Endothelial cell (in vitro differentiated cells): ENCODE measurements at places on chromosomes 6 and 20.

DNA sequence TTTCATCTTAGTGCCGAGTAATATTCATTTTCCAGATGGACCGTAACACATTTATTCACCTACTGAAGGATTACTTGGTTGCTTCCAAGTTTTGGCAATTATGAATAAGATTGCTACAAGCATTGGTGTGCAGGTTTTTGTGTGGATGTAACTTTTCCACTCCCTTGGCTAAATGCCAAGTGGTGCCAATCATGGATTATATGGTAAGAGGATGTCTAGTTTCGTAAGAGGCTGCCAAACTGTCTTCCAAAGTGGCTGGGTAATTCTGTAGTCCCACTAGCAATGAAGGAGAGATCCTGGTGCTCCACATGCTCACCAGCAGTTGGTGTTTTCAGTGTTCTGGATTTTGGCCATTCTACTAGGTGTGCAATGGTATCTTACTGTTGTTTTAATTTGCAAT lies 117.1 kb downstream of the IRF4 start:
- no peak for DNase-seq

GRCh38 chr6:10535193-10535592 lies 14.0 kb downstream of the GCNT2 start:
- no peak for DNase-seq

DNA sequence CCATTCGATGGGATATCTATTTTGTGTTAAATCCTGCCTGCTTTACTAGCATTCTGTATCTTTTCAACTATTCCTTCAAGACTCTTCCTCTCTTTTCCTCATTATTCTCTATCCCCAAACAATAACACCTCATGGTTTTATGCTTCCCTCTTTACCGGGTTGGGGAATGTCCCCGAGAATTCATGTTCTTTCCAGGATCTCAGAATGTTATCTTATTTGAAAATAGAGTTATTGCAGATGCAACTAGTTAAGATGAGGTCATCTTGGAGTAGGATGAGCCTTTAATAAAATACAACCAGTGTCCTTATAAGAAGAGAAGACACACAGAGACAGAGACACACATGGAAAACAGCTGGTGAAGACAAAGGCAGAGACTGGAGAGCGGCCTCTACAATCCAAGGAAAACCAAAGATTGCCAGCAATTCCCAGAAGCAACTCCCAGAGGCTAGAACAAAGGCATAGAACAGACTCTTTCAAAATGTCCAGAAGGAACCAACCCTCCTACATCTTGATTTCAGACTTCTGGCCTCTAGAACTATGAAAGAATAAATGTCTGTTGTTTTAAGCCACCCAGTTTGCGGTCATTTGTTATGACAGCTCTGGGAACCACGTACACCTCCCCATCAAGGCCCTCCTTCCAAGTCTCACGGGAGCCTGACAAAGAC lies 126.8 kb upstream of the TNFAIP3 start:
- DNase-seq = no peak

DNA sequence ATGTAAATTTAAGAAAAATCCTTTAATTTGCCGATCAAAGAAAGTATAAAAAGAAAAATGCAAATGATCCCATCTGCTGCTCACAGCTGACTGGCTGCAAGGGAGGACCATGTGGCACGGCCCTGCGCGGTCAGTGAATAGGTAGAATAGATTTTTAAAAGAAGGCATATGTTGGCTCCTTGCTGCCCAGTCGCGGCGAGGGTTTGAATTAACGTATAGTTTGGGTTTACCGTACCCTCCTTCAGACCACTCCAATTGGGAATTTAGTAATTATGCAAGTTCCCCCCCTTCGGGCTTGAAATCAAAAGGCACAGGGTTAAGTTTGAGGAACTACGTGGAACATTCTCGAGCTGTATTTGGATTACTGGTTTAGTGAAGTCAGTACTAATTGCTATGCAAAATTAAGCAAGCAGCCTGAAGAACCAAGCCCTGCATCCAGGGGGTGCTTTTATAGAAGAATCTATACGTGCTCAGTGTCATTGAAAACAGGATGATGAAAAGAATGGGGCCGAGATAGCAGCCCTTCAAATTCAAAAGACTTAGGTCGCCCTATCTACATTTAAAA lies 1.1 kb upstream of the BEND3 start:
- DNase-seq = peak; percentile 19

DNA sequence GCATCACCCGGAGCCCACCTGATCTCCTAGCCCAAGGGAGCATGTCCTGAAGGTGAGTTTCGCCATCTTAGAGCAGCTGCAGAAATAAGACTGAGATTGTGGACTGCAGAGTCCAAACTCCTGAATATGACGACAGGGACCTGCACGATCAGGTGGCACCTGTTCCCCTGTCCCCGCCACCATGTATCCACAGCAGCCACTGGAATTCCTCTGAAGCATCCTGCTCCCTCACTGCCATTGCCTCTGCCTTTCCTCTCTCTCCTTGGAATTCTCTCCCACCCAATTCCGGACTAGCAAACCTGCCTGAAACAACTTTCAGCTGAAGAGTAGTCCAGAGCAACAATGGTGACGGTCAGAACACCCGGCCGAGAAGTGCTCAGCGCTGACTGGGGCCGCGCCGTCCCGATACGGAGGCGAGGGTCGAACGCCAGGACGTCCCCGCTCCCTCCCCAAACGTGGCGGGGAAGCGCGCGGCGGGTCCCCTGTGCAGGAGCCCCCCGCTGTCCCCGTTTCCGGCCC lies 694 bp upstream of the FAM120B start:
- no peak for DNase-seq

DNA sequence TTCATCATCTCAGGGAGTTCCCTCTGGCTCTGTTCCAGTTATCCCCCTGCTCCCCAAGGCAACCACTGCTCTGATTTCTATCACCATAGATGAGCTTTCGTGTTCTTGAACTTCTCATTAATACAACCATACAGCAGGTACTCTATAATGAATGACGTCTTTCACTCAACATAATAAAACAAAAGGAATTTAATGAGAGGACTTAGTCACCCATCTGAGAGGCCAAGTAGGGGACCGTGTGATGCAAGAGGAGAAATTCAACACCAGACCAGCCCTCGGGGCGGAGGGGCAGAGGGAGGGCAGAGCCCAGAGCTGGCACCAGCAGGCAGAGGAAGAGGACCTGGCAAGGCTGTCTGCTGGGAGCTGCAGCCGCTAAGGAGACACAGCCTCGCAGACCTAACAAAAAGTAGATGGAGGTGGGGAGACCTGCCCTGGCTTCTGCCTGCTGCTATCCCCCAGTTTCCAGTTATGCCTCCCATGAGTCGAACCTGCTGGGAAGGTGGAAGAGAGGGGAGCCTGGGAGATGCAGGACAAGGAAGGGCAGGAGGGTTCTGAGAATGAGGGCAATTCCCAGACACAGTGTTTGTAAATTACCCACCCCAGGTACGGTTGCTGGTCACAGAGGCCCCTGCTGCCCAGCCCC lies 13.8 kb downstream of the CCN5 start:
- no peak for DNase-seq

GRCh38 chr20:57080796-57081195 lies 185.6 kb downstream of the BMP7 start:
- no peak for DNase-seq

GRCh38 chr20:38599410-38599882 lies 2.2 kb upstream of the ARHGAP40 start:
- DNase-seq = no peak

GRCh38 chr6:73566954-73567591 lies 46.2 kb upstream of the EEF1A1 start:
- DNase-seq = no peak

DNA sequence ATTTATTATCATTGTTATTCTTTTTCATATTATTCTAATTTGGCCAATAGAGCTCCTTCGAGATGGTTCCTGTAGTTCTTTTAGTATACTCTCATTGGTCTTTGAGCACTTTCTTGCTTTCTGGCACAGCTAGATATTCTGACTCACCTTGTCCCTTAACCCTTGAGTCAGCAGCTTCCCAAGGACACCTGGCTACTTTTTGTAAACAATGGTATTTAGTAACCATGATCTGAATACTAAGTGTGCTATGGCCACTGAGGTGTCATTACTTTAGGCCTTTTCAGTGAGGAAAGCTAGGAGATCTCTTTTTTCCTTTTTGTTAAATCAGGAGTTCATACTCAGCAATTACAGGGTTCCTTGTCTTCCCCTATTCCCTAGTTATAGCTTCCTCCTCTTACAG lies 126.5 kb upstream of the CITED2 start:
- DNase-seq = no peak
